A549 treated with GW870086 at 1 μM for 4 hours (cell line): ENCODE measurements at places on chromosomes 7 and 10. TPM values are rescaled to one million over a fixed set of nuclear protein-coding genes. Genes with fewer than 3 reads are reported as not detected.

Gene ARHGAP12
- total RNA-seq, result 20.7 to 27.4 TPM (median 23.8 TPM) in 5 replicates

Gene VIM
- 1,624 to 1,716 TPM (median 1,690 TPM) in 5 replicates for total RNA-seq

Gene MRLN
- not detected in 5 replicates for total RNA-seq

Gene CDC14C
- total RNA-seq, result 0.05 TPM in 1 of 5 replicates, not detected in the others

Gene LRIT1
- total RNA-seq, result not detected in 5 replicates

Gene ZC3HAV1L
- 3.9 to 8.6 TPM (median 7.4 TPM) in 5 replicates for total RNA-seq

Gene DYDC2
- total RNA-seq, result 0.13 to 0.17 TPM in 2 of 5 replicates, not detected in the others

Gene SAMD9
- total RNA-seq, result 2.2 to 5.1 TPM (median 4.4 TPM) in 5 replicates

Gene KIAA1217
- total RNA-seq, result 1.4 to 2.2 TPM (median 1.8 TPM) in 5 replicates

Gene MICALL2
- 18.7 to 28.9 TPM (median 25.9 TPM) in 5 replicates for total RNA-seq
